Activated naive CD4-positive, alpha-beta T cell treated with anti-CD3 and anti-CD28 coated beads for 36 hours (primary cell): ENCODE measurements at places on chromosomes 2 and 18.

- DNase-seq: no peak
These were observed 11.8 kb downstream of the MTCL1 start for GRCh38 chr18:8717011-8717770.

GRCh38 chr2:105712981-105713596 is 31.6 kb upstream of the NCK2 start:
- DNase-seq: peak; percentile 13

- no peak for DNase-seq
These were observed 25.5 kb downstream of the FHL2 start for GRCh38 chr2:105373344-105373781.

DNA sequence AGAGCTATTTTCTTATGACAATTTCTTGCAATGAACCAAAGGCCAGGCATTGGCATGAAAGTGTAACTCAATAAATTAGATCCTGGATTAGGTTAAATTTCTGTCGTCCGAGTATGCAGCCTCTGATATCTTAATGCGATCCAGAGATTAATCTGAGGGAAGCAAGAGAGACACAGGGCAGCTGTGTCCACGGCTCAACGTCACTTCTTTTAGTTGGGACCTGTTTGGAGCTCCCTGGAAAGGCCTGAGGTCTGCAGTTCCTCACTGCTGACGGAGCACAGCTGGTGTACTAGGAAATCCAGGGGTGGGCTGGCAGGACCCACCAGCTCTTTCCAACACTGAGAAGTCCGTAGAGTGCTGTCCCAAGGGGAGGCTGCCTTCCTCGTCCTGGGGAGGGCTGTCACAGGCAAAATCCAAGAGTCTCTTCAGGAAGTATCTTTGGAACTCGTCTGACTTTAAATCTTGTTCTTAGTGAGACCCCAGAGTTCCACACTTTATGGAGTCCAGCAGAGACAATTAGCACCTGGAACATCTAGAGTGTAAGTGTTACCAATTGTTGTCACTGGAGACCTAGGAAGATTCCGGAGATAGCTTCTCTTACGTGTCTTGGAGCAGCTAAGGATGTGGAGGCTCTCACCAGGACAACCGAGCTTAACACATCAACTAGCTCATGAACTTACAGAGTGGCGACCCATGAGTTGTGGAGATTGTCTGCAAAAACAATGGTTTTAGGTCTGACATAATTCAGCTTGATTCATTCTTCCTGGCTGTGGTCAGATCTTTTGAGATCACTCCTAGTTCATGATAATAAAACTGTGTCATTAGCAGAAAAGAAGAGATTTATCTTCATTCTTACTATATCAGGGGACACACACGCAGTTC is 173.7 kb downstream of the ACKR3 start:
- no peak for DNase-seq

- DNase-seq: no peak
These were observed 107.9 kb downstream of the FAM124B start for GRCh38 chr2:224293976-224294375.

DNA sequence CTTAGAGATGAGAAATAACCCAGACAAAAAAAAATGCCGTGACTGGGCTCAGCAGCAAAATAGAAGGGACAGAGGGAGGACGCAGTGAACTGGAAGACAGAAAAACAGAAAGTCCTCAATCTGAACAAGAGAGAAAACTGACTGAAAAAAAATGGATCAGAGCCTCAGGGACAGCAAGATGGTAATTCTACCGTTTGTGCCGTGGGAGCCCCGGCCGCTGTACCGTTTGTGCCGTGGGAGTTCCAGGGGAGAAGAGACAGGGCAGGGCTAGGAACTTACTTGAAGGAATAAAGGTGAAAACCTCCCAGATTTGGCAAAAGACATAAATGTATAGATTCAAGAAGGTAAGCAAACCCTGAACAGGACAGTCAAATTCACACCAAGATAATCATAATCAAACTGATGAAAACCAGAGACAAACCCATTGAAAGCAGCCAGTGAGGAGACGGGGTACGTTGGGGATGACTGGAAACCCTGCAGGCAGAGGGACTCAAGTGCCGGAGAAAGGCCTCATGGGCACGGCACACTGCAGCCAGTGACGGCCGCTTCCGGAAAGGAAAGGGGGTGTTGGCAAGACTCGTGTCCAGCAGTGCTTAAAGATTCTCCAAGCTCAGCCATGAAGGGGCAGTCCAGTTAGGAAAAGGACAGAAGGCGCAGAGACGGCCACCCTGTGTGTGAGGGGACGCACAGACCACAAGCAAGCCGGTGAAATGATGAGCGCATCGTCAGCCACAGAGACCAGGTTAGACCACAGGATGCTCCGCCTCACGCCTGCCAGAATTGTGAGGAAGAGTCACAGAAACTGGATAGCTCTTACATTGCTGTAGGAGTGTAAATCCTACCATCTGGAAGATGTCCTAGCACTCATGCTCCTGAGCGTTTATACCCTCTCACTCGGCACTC is 40.0 kb upstream of the NFATC1 start:
- no peak for DNase-seq

- peak; percentile 65 for DNase-seq
These were observed 1.2 kb downstream of the ALK start for GRCh38 chr2:29920130-29920577.

GRCh38 chr2:220662431-220662830 is 909.7 kb downstream of the EPHA4 start:
- no peak for DNase-seq

GRCh38 chr2:160502478-160502877 is 8.9 kb upstream of the RBMS1 start:
- DNase-seq: no peak

DNA sequence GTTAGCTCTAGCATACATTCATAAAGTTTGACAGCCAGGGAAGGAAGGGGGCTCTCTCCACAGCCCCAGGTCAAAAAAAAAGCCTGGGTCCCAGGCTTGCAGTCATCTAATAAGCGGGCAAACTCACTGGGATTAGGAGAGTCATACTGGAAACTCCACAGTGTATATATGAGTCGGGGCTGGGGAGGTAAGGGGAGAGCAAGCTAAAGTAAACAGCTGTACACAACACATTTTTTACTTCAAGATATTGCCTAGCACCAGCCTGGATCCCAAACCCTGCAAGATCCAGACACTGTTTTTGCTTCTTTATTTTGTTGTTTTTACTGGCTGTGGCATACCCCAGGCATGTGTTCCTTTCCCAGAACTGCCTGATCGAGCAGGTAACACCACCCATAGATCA is 291.3 kb upstream of the TANK start:
- no peak for DNase-seq

DNA sequence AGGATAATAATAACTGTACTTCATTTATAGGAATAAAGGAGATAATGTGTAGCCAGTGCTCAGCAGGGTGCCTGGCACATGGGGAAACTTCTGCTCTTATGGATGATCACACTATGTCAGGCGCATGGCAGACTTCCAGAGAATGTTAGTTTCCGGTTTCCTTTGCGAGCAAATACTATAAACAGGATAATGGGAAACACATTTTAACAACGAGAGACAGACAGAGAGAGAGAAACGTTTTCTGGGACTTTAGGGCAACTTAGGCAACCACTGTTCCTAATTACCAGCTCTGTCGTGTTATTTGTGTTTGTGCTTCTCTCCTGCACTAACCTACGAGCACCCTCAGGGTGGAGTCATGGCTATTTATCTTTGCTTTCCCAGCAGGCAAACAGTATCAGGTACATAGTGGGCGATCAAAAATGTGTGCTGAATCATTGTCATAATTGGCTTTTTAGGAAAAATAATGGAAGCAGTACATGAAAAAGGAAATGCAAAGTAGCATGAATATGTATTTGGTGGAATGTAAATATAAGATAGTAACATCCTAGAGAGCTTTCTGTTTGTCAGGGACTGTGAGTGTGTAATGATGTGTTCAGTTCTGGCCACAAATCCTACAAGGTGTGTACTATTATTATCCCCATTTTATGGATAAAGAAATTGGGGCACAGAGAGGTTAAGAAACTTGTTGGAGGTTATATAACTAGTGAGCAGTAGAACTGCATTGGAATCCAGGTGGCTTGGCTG is 36.8 kb upstream of the IGFBP2 start:
- no peak for DNase-seq
